ENCODE measurements at places on chromosomes 4 and X.

- no peak for DNase-seq
These were observed 35.5 kb downstream of the NCAPG start for GRCh38 chr4:17846266-17846665.

GRCh38 chrX:479273-479981 lies 92.7 kb upstream of the PPP2R3B start:
- no peak for DNase-seq

GRCh38 chr4:120730777-120731320 lies 191.7 kb downstream of the PRDM5 start:
- DNase-seq = no peak

DNA sequence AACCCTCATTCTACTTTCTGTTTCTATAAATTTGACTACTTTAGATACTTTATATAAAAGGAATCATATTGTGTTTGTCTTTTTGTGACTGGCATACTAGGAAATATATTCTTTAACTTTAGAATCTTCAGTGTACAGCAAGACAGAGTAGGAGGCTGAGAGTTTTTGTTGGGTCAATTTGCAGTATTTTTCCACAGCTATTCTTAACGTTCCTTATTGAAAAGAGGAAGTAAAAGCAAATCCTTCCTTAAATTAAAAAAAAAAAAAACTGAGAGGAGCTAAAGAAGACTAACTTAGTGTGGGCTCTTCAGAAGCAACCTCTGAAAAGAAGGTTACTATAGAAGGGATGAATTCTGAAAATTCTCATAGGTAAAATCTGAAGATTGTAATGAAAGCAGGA lies 1194.6 kb downstream of the ADGRL3 start:
- DNase-seq = no peak

DNA sequence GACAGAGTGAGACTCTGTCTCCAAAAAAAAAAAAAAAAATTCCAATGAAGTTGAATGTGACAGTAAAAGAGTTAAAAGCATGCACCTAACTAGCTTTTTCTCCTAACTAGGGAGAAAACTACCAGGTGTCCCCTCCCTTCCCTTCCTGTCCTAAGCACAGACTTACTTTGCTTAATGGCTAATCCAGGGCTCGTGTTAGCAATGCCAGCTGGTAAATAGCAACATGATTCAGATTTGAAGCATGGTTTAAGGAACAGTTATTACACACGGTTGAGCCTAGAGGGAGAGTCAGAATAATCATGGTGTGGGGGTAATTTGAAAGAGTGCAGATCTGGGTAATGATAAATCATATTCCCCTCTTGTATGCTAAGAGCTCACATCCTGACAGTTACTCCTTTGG lies 338.3 kb downstream of the STIM2 start:
- no peak for DNase-seq

DNA sequence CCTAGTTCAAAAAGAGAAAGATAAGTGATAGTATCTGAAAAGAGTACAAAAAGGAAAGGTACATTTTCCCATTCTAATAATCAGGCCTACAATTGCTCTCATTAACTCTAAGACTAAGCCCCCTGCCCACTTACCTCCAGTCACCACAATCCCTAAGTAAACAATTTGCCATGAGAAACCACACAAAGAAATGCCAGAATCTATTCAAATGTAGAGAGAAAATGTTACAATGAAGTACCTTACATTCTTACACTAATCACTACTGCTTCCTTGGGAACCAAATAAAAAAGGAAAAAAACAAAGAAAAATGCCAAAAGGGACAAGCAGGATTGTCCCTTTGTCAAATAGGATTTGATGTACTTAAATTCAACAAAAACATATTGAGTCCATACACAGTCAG lies 188.2 kb upstream of the NRK start:
- no peak for DNase-seq

GRCh38 chr4:179478608-179479007 lies 2036.4 kb upstream of the AGA start:
- DNase-seq = no peak

Data from retina (tissue), 1 donor.